T-helper 2 cell treated with Interferon-gamma antibody and Interleukin-4, amounts not matched to agents 5 μg/mL and 100 μg/mL, for 36 hours (primary cell): ENCODE measurements at places on chromosomes 13 and 19.

- DNase-seq, result no peak
Measured at GRCh38 chr13:58592786-58593185, 961.2 kb downstream of the PCDH17 start.

GRCh38 chr19:32038021-32038920 is 307.1 kb upstream of the ZNF507 start:
- DNase-seq, result no peak

DNA sequence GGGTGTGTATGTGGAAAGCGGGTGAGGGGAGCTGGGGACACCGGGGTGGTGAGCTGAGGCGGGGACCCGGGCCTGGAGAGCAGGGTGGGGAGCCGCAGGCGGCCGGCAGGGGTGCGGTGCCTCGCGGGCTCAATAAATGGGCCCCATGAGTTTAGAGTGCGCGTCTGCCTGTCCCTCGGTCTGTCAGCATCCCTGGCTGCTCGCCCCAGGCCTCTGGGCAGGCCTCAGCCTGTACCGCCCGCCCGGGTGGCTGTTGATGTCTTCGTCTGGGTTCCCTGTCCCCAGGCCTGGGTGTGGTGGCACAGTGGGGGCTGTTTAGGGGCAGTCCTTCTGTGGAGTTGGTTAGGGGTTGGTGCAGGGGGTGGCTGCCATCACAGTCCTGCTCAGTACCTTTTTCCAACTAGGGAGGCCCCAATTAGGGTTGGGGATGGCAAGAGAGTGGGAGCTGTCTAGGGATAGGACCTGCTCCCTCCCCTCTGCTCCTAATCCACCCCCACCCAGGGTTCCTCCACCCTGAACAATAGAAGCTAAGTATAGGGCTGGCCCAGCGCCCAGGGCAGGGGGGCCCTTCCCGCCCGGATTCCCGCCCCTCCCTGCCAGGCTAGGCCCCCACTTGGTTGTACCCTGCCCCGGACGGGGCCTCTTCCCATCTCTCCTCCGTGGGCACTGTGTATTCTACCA is 12.2 kb downstream of the CIC start:
- no peak for DNase-seq

DNA sequence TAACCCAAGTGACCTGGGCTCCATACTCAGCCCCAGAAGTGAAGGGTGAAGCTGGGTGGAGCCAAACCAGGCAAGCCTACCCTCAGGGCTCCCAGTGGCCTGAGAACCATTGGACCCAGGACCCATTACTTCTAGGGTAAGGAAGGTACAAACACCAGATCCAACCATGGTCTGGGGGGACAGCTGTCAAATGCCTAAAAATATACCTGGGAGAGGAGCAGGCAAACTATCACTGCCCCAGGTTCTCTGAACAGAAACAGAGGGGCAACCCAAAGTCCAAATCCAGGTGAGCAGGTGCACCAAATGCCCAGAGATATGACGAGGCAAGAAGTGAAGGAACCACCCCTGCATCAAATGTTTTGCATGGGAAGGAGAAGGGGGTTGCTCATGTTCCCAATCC is 6.1 kb upstream of the CEACAM7 start:
- no peak for DNase-seq

GRCh38 chr19:43599635-43600295 is 3.4 kb downstream of the ZNF576 start:
- no peak for DNase-seq

DNA sequence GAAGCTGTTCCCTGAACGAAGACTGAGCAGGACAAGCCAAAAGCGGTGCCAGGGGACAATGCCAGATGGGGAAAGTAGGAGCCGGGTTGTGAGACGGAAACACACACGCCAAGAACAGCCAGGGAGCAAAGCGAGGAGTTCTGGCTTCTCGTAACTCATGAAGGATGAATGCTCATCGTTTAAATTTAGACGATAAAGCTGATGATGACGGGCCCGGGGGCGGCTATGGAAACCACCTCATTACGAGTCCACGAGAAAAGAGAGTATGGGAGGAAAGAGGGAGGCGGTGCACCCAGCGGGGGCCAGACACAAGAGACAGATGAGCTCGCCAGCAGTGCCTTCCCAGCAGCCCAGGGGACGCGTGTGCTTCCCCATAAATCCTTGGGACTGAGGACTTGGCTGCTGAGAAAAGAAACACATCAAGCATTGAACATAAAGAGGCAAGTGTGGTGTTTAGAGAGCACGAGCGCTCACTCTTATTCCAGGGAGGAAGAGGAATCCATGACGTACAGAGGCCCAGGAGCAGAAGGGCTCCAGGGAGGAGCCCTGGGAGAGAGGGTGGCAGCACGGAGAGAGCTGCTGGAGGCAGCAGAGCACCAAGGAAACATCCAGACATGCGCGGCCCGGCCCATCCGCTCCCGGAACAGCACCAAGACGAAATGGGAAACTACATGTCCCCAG is 70.7 kb downstream of the EPS15L1 start:
- DNase-seq, result no peak

DNA sequence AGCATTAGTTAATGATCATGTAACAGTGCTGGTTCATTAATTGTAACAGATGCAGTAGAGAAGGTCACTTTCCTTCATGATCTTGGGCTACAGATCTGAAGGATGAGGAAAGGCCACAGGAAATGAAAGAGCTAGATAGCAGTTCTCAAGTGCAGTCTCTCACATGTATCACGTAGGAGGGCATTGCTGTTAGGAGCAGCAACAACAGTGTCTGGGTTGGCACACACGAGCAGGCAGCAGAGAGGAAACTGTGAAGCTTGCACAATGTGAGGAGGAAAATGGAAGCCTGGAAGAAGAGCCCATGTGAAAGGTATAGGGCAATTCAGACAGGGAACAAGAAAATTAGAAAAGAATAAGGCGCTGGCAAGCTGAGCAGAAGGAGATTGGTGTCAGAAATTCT is 1741.5 kb downstream of the PCDH9 start:
- DNase-seq, result no peak

GRCh38 chr13:108342369-108343289 is 73.1 kb downstream of the TNFSF13B start:
- no peak for DNase-seq

DNA sequence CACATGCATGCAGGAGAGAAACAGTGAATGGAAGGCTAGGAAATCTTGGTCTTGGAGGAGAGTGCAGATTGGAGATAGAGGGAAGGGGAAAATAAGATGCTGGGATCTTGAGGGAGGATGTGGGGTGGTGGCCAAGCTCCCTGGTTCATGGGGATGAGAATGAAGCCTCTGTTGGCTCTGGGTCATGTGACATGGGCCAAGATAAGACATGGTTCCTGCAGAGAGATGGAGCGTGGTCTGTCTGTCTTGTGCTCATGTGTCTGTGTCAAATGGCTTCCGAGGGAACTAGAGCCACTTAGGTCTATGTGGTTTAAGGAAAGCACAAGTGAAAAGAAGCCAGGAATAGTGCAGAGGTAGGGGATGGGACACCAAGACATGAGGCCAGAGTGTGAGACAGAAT is 30.8 kb upstream of the FFAR2 start:
- DNase-seq, result no peak

DNA sequence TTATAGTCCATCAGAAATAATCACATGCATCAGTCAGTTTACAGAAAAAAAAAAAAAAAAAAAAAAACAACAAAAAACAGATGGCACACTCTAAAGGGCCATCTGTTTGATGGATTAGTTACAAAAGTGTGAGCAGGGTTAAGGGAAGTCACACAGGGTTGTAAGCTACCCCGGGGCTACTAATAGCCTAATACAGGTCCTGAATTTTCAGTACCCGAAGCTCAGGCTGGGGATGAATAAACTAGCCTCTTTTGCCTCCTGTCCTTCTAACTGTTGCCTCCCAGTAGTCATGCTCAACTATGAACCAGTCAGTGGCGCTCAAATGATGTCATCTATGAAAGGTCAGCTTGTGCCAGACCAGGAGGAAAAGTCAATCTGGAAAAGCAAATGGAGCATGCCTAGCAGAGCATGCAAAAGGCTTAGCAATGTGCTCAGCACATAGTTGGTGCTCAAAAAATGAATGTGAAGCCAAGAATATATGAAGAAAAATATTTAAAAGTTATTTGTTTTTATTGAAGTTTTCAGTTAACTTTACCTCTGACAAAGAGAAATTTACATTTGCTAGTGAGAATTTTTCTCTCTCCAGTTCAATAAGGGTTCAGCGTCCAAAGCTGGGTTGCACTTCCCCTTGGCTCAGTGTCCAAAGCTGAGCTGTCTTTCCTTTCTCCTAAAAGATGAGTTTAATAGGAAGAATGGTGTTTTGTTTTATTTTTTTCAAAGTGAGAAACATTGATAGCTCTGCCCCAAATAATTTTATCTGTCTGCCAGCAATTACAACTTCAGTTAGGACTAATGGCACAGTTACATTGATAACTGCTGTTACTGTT is 30.8 kb upstream of the LRCH1 start:
- DNase-seq, result no peak

- DNase-seq, result no peak
Measured at GRCh38 chr19:44824761-44825160, 15.9 kb downstream of the BCAM start.

- no peak for DNase-seq
Measured at GRCh38 chr19:1685046-1685445, 32.6 kb upstream of the TCF3 start.

GRCh38 chr19:46714444-46715106 is 2.3 kb downstream of the PRKD2 start:
- peak; percentile 37 for DNase-seq

GRCh38 chr19:33885236-33885635 is 88.6 kb downstream of the KCTD15 start:
- no peak for DNase-seq

DNA sequence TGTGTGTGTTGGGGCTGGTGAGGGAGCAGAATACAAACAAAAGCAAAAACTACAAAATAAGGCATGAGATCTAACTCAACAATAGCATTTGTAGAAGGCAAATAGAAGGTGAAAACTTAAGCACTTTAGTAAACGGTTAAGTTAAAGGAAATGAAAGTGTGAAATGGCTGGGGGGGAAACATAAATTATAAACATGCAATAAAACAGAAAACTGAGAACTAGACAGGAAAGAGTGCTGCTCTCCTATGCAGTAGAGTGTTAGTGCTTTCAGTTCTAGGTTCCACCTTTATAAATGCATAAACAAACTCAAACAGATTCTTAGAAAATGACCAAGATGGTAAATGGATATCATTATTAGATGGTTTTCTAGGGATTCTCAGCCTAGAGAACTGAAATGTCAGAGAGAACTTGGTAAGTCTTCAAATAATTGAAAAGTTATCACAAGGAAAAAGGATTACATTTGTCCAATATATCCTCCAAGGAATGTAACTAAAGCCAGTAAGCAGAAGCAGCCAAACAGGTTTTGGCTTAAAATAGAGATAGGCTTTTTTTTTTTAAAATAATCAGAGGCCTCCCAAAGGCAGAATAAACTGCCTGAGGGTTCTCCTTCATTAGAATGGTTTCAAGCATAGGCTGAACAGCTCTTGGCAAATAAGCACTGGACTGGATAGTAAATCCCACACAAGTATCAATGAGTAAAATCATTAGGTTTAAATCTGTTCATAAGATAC is 23.3 kb downstream of the RBM26 start:
- DNase-seq, result no peak

DNA sequence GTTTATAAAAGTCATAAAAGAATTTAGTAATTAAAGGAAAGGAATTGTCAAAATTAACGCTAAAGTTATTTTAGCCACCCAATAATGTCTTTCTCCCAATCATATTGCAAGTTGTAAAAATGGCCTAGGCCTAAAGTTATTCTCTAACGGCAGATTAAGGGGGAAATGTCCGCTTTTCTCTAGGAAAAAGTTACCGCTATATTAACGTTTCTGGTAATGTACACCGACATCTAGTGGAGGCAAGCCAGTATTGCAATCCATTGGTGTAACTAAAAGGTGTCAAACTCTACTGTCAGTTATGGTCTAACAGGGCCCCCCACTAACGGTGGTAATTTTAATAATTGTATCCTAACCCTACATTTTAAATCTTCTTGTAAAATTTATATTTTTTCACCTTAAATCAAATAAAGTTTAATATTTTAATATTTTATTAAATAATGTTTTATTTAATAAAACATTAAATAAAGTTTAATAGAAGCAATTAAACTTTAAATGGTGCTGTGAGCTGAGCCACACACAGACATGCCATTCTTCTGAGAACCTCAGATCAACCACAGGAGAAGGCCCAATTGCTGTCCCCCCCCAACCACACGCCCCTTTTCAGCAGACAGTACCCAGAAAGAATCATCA is 35.9 kb upstream of the ZSCAN5A start:
- DNase-seq, result peak; percentile 7

- no peak for DNase-seq
Measured at GRCh38 chr13:42707586-42707985, 73.8 kb upstream of the FAM216B start.

DNA sequence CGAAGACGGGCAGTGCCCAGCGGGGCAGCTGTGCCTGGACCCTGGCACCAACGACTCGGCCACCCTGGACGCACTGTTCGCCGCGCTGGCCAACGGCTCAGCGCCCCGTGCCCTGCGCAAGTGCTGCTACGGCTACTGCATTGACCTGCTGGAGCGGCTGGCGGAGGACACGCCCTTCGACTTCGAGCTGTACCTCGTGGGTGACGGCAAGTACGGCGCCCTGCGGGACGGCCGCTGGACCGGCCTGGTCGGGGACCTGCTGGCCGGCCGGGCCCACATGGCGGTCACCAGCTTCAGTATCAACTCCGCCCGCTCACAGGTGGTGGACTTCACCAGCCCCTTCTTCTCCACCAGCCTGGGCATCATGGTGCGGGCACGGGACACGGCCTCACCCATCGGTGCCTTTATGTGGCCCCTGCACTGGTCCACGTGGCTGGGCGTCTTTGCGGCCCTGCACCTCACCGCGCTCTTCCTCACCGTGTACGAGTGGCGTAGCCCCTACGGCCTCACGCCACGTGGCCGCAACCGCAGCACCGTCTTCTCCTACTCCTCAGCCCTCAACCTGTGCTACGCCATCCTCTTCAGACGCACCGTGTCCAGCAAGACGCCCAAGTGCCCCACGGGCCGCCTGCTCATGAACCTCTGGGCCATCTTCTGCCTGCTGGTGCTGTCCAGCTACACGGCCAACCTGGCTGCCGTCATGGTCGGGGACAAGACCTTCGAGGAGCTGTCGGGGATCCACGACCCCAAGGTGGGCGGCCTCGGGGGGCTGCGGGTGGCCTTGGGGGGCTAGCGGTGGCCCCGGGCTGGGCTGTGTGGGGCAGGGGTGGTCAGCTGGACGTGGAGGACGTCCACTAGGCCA is 4.8 kb downstream of the GRIN3B start:
- no peak for DNase-seq

- DNase-seq, result no peak
Measured at GRCh38 chr19:28563964-28564921, 648.7 kb downstream of the UQCRFS1 start.

GRCh38 chr13:43136920-43137575 is 113.7 kb downstream of the DNAJC15 start:
- no peak for DNase-seq

- DNase-seq, result no peak
Measured at GRCh38 chr19:18762125-18763023, 28.7 kb downstream of the COMP start.

GRCh38 chr13:55263045-55263444 is 1877.7 kb upstream of the PRR20A start:
- DNase-seq, result no peak

GRCh38 chr13:109401891-109402290 is 384.5 kb downstream of the IRS2 start:
- no peak for DNase-seq
